ENCODE measurements at places on chromosomes 5 and 9.
A peak's percentile ranks its signal among the peaks of the same experiment; 100 is the strongest.

- no peak for DNase-seq
Measured at GRCh38 chr5:135891268-135891667, 4.4 kb downstream of the IL9 start.

DNA sequence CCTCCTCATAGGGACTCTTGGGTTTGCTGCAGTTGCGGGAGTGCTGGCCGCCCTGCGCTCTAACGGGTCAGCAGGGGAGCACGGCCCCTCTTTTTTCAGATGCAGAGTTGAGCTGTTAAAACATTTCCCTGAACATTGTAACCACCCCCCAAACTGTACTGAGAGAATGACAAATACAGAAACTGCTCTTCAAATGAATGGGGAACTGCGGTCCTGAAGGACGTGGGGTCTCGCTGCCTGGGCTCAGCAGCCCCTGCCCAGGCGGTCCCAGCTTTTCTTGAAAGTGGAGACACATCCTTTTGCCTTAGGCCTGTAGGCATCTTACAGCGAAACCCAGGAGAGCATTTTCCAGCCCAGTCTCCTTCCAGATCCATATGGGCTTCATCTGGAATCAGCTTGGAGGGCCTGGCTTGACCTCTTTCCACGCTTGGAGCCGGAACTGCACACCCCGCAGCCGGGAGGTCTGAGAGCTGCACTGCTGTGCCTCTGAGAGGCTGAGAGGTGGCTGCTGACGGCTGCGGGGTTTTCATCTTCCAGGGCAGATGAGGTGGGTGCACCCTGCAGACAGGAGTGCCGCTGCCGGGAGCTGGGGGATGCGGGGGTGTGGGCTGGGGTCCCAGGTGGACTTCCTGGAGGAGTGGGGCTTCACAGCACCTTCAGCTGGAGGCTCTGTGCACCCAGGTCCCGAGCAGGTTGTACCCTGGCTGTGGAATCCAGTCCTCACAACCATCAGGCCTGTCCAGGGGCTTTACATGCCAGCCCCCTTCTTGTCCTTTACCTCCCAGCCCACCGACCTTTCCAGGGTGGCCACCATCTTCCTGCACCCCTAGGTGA, 1.2 kb upstream of the AGPAT2 start:
- DNase-seq, result no peak

DNA sequence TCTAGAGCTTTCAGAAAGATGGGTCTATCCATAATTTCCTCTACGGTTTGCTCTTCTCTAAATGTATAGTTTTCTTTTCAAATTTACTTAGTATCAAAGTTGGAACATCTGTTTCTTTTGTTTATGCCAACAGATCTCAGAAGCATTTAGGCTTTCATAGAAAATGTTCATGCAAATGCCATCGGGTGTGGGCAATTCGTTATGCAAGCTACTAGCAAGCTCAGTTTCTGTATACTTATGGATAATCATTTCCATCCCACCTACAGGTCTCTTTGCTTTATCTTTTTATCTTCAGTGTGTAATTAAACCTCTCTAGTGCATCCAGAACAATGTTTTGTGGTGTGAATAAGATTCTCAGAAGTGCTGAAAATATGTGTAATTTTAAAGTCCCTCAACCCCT, 59.9 kb downstream of the NUDT12 start:
- no peak for DNase-seq

DNA sequence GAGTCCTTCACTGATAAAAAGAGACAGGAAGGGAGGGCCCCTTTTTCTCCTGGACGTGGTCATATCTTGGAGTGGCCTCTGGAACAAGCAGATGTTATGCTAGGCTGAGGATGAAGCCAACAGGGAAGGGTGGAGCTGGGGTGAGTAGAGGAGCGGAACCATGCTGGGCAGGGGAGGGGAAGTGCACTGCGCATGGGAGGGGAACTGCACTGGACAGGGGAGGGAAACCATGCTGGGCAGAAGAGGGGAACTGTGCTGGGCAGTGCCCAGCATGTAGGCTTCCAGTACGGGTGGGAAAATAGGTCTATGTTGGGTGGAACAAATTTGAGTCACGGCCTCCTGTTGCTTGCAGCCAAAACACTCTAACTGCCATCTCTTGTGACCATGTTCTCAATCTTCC, 19.3 kb upstream of the IRX4 start:
- no peak for DNase-seq

DNA sequence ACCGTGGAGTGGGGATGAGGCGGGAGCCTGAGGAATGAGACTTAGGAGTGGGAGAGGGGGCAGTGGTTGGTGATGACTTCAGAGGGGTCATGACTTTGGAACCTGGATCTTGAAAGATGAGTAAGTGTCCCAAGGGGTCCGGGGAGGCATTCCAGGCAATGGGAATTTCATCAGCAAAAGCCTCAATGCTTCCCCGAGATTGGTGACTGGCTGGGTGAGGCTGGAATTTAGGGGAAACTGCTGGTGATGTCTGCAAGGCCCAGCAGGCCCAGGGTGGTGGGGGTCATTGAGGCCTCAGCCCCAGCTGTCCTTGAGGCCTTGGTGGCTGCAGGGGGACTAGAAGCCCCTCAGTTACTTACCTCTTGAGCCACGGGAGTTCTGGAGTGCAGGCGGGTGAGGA, 7.5 kb downstream of the NDST1 start:
- peak; percentile 95 for DNase-seq

GRCh38 chr5:172901788-172902496, 57.3 kb upstream of the RPL26L1 start:
- DNase-seq, result peak; percentile 67

DNA sequence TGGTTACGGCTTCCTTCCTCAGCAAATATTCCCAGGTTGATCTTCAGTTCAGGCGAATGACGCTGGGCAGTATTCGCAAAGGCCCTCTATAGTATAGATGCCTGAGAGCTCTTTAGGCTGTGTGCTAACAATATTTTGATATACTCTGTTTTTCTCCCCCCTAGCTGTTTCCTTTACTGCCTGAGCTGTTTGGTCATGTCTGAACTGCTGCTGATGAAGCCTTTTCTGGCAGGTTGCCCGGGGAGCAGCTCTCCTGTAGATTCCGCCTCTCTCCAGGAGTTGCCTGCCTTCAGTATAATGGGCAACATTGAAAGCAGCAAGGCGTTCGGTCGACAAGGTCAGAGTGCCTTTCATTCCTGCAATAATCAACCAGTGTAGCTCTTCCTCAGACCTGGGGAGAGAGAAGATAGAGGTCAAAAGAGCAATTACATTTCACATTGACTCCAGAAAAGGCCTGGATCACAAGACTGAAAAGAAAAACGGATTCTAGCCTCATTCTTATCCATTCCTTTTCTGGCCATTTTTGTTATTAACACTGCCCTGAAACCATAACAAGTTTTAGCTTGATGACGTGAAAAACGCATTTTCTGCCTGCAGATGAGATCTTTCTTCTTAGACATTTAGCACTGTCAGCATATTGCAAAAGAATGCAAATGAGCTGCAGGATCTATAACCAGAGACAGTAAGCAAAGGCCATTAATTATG, 60.1 kb upstream of the ZNF608 start:
- peak; percentile 68 for DNase-seq

DNA sequence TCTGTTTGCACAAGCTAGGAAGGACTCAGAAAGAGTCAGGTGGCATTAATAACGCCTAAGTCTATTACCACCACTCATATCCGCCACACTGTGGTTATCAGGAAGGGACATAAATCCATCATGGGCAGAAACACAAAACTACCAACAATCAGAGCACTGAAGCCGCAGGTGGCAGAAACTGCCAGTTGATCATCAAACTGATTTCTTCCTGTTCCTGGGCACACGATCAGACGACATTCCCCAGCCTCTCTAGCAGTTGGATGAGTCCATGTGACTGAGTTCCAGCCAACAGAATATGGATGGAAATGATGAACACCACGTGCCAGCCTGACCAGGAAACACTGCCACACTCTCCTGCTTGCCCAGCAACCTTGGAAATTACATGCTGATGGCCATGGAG, 181.7 kb downstream of the ELAVL2 start:
- DNase-seq, result no peak

- DNase-seq, result no peak
Measured at GRCh38 chr9:22256381-22256780, 190.2 kb upstream of the DMRTA1 start.

Data from fibroblast of mammary gland (primary cell).